ENCODE measurements at places on chromosomes 7 and 10.

- DNase-seq: peak; percentile 9
Measured at GRCh38 chr7:17185690-17186070, 112.8 kb upstream of the AHR start.

DNA sequence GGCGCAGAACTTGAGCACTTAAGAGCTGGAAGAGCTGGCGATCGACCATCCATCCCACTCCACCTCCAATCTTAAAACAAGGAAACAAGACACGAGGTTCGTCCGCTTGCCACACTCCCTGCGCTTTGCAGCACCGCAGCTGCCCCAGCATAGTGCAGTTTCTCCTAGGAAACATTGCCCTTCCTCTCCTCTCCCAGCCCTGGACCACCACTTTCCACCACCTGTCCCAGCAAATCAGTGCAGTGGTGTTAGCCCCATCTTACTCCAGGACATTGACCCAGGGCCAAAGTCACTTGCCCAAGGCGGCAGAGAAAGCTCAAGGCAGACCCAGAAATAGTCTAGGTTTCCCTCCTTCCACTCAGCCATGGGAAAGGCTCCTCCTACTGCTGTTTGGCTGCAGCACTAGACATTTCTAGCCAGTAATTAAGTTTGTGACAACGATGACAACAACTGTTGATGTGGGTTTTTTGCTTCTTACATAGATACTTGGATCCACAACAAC, 1.5 kb upstream of the PARD3 start:
- no peak for DNase-seq

- no peak for DNase-seq
Measured at GRCh38 chr10:23013581-23014335, 81.6 kb upstream of the MSRB2 start.

- DNase-seq: no peak
Measured at GRCh38 chr7:140638173-140638791, 2.3 kb downstream of the DENND2A start.

GRCh38 chr7:103071000-103071399, 3.6 kb downstream of the FBXL13 start:
- no peak for DNase-seq

DNA sequence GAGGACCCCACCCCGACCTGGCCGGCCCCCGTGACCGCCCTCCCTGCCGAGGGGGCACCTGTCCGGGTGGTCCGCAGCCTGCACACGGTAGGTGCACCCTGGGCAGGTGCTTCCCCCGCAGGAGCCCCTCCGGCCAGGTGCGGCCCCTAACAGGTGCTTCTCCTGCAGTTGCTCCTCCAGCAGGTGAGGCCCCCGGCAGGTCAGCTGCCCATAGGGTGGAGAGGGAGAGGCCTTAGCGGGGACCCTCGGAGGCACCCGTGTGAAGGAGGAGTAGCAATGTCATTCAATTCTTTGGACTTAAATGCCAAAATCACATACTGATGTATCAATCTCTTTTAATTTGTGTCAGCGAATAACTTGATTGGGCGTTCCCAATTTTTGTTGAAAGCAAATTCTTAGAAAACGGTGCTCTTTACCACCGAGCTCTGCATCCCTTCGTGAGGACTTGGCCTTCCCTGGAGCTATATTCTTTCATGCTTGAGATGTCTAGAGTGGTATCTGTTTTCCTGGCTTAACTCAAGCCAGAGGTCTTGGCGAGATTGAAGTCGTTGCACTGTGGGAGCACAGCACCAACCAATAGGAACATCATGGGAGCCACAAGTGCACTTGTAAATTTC, 738 bp upstream of the NCAPG2 start:
- no peak for DNase-seq

GRCh38 chr7:16210171-16210570, 211.2 kb downstream of the CRPPA start:
- DNase-seq: no peak

- DNase-seq: no peak
Measured at GRCh38 chr10:94353336-94353735, 9.4 kb downstream of the NOC3L start.

DNA sequence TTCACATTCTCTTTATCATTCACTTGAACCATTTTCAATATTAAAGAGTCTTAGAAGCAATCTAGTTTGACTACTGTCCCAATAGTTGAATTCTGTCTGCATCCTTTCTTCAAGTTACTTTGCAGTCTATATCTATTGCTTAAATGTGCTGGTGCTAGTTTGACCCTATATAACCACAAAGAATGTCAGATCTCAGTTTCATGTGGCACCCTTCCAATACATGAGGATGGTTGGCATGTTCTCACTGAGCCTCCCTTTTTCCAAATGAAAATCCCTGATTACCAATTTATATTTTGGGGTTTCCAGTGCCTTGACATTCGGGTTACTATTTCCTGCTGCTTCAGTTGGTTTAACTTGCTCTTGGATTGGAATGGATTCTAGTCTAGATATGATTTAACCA, 292.7 kb downstream of the EXOC4 start:
- DNase-seq: no peak

DNA sequence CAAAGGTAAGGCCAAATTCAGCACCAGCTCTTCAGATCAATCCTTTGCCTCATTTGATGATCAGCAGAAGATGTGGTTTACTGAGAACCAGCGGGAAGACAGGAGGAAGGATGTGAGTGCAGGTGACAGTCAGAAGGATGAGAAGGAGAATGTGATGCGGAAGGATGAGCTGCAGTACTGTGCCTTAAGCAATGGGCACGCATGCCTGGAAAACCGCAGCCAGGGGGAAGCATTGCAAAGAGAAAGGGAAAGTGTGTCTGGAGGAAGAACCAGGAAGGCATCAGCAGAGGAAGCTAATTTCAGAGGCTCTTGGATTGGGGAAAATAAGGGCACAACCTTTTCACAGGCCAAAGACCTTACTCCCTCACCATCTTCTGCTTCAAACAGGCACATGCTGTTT, 25.7 kb downstream of the C10orf71 start:
- no peak for DNase-seq

GRCh38 chr10:110144507-110144906, 62.9 kb upstream of the MXI1 start:
- DNase-seq: no peak

GRCh38 chr10:18666810-18667209, 7.6 kb downstream of the ARL5B start:
- DNase-seq: no peak
